Cardiac ventricle fibroblast (primary cell): ENCODE measurements at places on chromosomes 4 and X. TPM values are rescaled to one million over a fixed set of nuclear protein-coding genes. Genes with fewer than 3 reads are reported as not detected.

MAOB gene
- 2.2 and 3.4 TPM in 2 replicates for total RNA-seq

CENPVL1 gene
- not detected in 2 replicates for total RNA-seq

DOK7 gene
- total RNA-seq: not detected in 2 replicates

TCEAL9 gene
- 124 and 134 TPM in 2 replicates for total RNA-seq

TMPRSS11B gene
- not detected in 2 replicates for total RNA-seq

SLC25A14 gene
- 10.6 and 13.5 TPM in 2 replicates for total RNA-seq

MAGEB4 gene
- not detected in 2 replicates for total RNA-seq

AR gene
- 5.2 and 6.0 TPM in 2 replicates for total RNA-seq

NAT8L gene
- total RNA-seq: 0.39 and 1.6 TPM in 2 replicates

FAM133A gene
- total RNA-seq: 0.05 TPM in 1 of 2 replicates, not detected in the other

BMX gene
- 0.15 TPM in 1 of 2 replicates, not detected in the other for total RNA-seq

PASD1 gene
- not detected in 2 replicates for total RNA-seq

LRAT gene
- not detected in 2 replicates for total RNA-seq

RBMXL3 gene
- not detected in 2 replicates for total RNA-seq

TRIM61 gene
- total RNA-seq: 1.6 and 2.7 TPM in 2 replicates

FAM184B gene
- not detected in 2 replicates for total RNA-seq

STK32B gene
- 1.7 and 2.3 TPM in 2 replicates for total RNA-seq

TNMD gene
- 0.10 TPM in 1 of 2 replicates, not detected in the other for total RNA-seq

ADAMTS3 gene
- 1.7 and 2.9 TPM in 2 replicates for total RNA-seq

FGFBP1 gene
- total RNA-seq: not detected in 2 replicates

SLC9B1 gene
- 0.25 and 0.34 TPM in 2 replicates for total RNA-seq

CXCL8 gene
- 9.1 and 11.1 TPM in 2 replicates for total RNA-seq

ZFP42 gene
- total RNA-seq: not detected in 2 replicates

IL13RA2 gene
- total RNA-seq: 9.9 and 16.6 TPM in 2 replicates

PNCK gene
- total RNA-seq: 0.20 and 0.25 TPM in 2 replicates

NXF2B gene
- not detected in 2 replicates for total RNA-seq

CT45A5 gene
- total RNA-seq: not detected in 2 replicates

LIMCH1 gene
- 4.6 and 9.8 TPM in 2 replicates for total RNA-seq

MTNR1A gene
- total RNA-seq: not detected in 2 replicates

PPARGC1A gene
- 2.2 and 2.7 TPM in 2 replicates for total RNA-seq

CLDN34 gene
- total RNA-seq: not detected in 2 replicates

FATE1 gene
- total RNA-seq: 0.75 and 1.7 TPM in 2 replicates

MAGEB2 gene
- not detected in 2 replicates for total RNA-seq

SLC7A11 gene
- 5.4 and 5.7 TPM in 2 replicates for total RNA-seq

PRRG3 gene
- total RNA-seq: 0.10 TPM in 1 of 2 replicates, not detected in the other

MAGEA11 gene
- not detected in 2 replicates for total RNA-seq

NLGN4X gene
- total RNA-seq: 3.3 and 4.2 TPM in 2 replicates

UGT8 gene
- total RNA-seq: not detected in 2 replicates

FUNDC1 gene
- 8.4 and 12.4 TPM in 2 replicates for total RNA-seq

TEX13B gene
- total RNA-seq: not detected in 2 replicates

FAM47A gene
- not detected in 2 replicates for total RNA-seq

TMEM47 gene
- 33.0 and 34.2 TPM in 2 replicates for total RNA-seq

MTMR8 gene
- 0.15 and 0.56 TPM in 2 replicates for total RNA-seq

SUPT20HL2 gene
- total RNA-seq: not detected in 2 replicates

FAM47E gene
- 0.44 and 0.78 TPM in 2 replicates for total RNA-seq

ADGRG2 gene
- 0.37 and 0.39 TPM in 2 replicates for total RNA-seq

PAGE2 gene
- total RNA-seq: not detected in 2 replicates

AMER1 gene
- 3.1 and 3.7 TPM in 2 replicates for total RNA-seq

ZNF732 gene
- 0.10 TPM in 1 of 2 replicates, not detected in the other for total RNA-seq

ARSD gene
- 13.2 and 17.7 TPM in 2 replicates for total RNA-seq

TCEAL6 gene
- total RNA-seq: not detected in 2 replicates

MAGEB17 gene
- not detected in 2 replicates for total RNA-seq

GSX2 gene
- not detected in 2 replicates for total RNA-seq

CT45A10 gene
- not detected in 2 replicates for total RNA-seq

FDCSP gene
- not detected in 2 replicates for total RNA-seq

GPM6B gene
- 14.8 and 23.0 TPM in 2 replicates for total RNA-seq

KLKB1 gene
- 0.24 and 0.31 TPM in 2 replicates for total RNA-seq

GAGE12E gene
- total RNA-seq: not detected in 2 replicates
